ENCODE measurements at places on chromosomes 1 and 21.
A peak's percentile ranks its signal among the peaks of the same experiment; 100 is the strongest.

- DNase-seq: no peak
Measured at GRCh38 chr1:47664356-47664755, 226.5 kb downstream of the FOXD2 start.

- DNase-seq: peak; percentile 53
Measured at GRCh38 chr1:225866061-225866837, 15.9 kb downstream of the TMEM63A start.

DNA sequence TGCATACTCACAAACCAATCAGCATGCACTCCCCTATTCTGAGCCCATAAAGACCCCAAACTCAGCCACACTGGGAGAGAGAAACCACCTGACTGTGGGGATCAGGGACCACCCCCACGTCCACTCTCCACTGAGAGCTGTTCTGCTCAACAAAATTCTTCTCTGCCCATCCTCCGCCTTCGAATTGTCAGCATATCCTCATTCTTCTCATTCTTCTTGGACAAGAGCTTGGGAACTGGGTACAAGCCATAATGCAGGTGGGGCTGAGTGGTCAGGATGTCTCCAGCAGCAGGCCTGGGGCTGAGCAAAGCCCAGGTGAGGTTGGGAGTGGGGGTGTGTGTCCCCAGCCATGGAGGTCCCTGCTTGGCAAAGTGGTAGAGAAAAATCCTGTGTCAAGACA lies 34.6 kb upstream of the IFNGR2 start:
- DNase-seq: no peak

DNA sequence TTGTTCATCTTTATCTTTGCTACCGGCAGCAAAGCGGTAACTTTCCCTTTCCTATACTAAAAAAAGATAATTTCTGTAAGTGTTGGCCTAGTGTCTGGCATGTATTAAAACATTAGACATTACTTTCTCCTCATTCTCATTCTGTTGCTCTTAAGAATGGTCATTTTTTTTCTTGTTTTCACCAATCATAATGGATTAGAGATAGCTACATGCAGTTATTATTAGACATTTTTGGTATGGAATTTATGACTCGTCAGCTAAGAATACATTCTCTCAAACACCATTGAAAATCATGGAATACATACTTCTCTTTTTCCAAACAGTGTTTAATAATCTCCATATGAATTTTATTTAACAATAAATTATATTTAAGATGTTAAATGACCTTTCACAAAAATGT lies 1154.6 kb downstream of the BRINP3 start:
- no peak for DNase-seq

GRCh38 chr1:175675017-175675416 lies 68.4 kb downstream of the TNR start:
- DNase-seq: no peak

GRCh38 chr1:114482585-114482984 lies 28.4 kb downstream of the TRIM33 start:
- DNase-seq: no peak

GRCh38 chr1:163084330-163084729 lies 15.2 kb downstream of the RGS4 start:
- no peak for DNase-seq

DNA sequence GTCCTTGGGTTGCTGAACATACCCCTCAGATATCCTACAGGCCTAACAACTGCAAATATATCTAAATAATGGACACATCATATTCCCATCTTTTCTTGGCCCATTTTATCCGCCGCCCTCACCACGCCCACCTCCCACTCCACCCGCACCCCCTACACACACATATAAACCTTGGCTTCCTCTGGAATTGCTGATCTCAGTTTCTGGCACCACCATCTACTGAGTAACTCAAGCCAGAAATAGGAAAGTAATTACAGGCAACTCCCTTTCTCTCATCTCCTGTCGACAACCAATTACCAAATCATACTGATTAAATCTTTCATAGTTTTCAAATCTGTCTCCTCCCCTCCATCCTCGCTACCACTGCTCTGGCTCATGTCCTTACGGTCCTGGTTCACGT lies 4.7 kb downstream of the RGS8 start:
- DNase-seq: no peak

DNA sequence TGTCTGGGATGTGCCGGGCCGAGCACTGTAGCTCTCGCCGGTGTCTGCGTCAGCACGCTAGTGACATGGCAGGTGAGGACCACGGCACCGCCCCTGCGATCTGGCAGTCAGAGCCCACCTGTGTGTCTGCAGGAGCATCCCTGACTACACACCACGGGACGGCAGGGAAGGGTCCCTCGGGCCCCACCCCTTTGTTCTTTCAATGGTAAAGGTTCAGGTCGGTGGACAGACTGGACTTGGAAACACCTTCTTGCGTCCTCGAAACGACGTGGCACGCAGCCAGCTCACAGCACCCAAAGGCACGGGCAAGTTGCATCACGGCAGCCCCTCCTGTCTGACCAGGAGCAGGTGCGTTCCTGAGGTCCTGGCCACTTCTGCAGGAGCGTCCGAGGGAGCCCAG lies 3.7 kb upstream of the SAMD11 start:
- DNase-seq: no peak

DNA sequence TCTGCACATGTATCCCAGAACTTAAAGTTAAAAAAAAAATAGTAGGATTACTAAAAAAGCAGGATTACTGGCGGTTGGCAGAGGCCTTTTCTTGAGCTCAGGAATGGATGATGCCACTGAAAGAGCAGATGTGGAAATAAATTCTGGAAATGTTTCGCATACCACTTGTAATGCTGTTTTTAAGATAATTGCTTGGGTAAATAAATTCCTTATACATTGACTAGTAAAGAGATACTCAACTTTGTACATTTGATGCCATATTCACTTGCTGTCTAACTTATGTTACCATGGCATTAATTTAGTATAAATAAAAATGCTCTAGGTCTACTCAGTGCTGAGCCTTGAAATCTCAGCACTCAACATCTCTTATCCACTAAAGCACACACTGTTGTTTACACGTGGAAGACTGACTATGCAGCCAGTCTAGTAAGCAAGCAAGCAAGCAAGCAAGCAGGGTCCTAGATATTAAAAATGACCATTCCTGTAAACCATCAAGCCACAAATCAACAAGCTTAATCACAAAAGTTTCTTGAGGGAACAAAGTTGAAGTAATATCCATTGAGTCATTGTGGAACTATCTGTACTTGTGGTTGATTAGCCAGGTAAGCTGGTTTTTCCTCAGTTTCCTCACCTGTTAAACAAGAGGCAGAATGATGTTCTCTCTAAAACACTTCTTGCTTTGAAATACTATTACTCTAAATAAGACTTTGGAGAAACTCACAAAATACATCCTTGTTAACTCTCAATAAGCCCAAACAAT lies 1.7 kb upstream of the RASAL2 start:
- no peak for DNase-seq
